ENCODE measurements at places on chromosomes 6 and 20.

DNA sequence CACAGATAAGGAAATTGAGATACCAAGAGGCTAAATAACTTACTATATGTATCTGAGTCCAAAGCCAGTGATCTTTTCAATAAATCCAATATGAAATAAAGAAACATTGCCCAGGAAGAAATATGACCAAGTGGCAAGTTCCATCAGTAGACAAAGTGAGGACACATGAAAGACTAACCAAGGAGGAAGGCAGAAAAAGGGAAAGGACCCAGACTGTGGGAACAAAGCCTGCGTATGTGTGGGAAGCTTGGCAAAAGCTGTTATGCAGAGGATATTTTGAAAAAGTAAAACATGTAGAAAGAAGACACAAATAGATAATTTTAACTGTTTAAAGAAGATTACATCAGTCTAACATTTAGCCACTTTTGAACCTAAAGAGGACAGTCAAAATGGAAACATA, 264.4 kb upstream of the PRDM1 start:
- no peak for DNase-seq

GRCh38 chr6:79009819-79010218, 68.2 kb downstream of the PHIP start:
- no peak for DNase-seq

DNA sequence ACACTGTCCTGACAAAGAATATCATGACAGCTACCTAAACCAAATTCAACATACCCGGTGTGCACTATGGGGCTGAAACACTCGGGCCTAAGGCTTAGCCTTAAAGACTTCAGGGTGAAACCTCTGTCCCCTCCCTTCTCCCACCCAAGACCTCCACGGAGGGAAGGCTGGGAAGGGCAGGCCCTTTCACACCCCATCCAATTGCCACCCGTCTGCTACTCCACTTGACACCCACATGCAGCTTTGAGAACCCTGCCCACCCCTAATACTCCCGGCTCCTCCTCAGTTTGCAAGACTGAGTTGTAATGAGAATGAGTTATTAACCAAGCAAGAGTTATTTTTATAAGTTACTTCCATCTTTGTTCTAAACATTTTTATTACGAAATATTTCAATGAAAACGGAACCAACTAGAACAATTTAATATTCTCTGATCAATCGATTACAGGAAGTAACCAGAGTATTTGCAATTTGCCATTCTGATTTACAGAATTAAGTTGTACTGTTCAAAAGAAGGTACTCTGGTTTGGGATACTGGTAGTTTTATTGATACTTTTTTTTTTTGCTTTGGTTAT, 3.7 kb downstream of the TAF4 start:
- DNase-seq, result no peak

GRCh38 chr6:28977341-28978132, 27.6 kb downstream of the ZNF311 start:
- no peak for DNase-seq

DNA sequence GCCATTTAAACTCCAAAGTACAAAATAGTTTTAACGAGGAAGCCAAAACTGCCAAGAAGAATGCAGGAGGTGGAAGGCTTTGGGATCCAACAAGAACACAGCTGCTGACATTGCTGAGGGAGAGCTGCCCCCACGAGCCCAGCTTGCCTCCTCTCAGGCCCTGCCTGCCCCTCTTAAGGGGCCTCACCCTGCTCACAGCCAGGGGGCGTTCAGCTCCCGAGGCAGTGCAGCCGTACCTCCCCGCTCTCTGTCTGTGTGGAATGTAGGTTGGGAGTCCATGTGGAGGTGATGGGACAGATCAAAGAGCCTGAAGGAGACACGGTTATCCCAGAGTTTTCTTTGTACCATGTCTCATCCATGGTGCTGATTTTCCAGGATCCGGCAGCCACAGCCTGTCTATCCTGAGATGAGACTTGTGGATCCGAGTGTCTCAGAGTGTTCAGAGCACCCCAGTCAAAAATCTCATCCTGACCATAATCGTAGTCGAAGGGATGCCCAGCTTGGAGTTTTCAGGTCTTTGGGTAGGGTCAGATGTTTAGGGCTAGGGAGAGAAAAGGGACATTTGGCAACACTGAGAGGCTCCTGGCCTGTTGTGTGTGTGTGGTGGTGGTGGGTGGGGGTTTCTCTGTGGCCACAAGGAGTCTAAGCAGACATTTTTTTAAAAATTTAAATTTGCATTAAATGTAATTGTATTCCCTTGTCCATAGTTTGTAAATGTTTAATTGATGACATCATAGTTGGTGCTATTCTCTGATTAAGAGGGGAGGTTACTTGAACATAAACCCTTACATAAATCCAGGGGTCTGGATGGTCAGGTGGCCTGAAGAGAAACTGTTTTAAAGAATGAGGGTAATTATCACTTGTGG, 111.4 kb upstream of the CLDN20 start:
- no peak for DNase-seq

All from left colon (tissue), 2 donors.